ENCODE measurements at places on chromosomes 5 and 9.

DNA sequence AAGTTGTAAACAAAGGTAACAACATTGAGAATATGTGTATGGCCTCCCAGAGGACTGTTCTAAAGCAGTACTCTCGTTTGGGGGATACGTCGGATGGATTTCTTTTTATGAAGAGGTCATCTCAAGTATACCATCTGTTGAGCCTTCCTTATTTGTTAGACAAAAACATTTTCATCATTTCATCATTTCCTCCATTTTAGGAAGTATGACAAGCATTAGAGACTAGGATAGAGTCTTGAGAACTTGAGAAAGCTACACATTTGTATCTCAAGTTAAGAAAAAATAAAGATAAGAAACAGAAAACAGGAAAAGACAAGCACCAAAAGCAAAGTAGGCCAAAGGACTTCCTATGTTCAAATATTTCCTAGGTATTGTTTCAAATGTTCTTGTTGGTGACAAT, 307.0 kb downstream of the EFNA5 start:
- DNase-seq = no peak

DNA sequence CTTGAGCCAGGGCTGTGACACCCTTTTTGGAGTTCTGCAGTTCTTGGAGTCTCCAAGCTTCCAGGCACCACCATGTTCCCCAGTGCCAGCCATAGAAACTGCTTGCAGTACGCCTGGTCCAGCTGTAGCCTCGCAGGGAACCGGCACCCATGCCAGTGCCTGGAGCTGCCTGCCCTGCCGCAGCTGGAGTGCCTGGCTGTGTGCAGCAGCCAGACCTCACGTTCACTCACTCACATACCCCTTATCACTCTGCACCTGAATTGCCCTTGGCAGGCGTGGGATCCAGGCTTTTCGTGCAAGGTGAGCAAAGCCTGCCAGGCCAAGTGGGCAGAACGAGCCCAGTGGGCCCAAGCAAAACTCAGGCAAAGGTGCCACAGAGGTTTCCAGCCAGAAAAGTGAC, 77.8 kb upstream of the SHB start:
- no peak for DNase-seq

GRCh38 chr9:83274787-83275186, 211.8 kb upstream of the RASEF start:
- DNase-seq = no peak

DNA sequence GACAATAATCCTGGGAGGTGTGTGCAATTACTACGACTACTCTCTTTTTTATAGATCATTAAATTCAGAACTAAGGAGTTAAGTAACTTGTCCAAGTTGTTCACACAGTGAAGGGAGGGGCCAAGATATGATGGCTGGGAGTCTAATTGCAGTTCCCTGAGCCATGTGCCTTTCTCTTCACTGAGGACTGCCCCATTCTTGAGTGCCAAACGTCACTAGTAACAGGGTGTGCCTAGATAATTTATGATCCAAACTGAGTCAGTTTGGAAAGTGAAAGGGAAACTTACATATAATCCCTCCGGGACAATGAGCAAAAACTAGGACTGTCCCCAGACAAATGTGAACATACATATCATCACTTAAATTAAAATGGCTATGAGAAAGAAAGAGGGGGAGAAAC, 20.2 kb downstream of the IL7R start:
- no peak for DNase-seq

DNA sequence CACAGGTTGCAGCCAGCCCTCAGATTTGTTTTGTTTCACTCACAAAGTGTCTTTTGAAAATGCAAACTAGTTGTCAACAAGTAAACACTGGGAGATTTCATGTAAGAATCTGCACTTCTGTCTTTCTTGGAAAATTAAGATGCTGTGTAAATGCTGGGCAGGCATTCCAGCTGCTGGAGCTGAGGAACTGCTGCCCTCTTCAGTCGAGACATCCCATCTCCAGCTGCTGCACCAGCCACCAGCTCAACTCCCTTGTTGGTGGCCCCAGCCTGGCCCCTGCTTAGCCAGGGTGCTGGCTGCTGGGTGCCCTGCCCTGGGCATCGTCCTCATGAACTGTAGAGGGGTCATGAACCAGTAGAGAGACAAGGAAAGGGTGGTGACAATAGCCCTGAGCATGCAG, 33.1 kb upstream of the AFAP1L1 start:
- no peak for DNase-seq

DNA sequence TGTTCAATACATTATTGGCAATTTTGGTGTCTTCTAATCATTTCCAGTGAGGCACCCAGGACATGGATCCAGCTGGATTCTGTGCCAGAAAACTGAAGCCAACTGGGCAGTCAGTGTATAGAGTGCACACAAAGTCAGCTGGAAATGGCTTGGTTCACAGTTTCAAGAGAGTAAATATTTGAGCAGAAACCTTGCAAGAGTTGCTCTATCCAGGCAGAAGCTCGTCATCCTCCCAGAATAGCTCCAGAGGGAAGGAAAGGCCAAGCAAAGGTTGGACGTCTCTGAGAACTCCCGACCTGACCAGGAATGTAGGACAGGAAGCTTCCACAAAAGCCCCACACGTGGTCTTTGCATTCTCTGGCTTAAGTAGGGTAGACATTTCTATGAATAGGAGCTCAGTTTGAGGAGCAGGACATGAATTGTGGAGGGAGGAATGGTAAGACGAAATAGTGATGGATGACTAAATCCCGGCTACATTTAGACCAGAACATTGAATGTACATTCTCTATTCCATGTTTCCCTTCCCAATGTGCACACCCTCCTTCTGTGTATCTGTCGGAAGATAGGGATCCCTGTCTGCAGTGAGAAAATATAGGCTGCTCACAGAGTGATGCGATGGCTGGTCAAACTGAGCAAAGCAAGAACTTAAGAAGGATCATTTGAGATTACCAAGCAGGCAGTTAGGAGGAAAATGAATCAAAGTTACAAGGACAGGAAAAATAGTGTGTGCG, 72.7 kb upstream of the FCN2 start:
- DNase-seq = no peak

GRCh38 chr5:175712681-175713085, 54.8 kb downstream of the HRH2 start:
- no peak for DNase-seq

DNA sequence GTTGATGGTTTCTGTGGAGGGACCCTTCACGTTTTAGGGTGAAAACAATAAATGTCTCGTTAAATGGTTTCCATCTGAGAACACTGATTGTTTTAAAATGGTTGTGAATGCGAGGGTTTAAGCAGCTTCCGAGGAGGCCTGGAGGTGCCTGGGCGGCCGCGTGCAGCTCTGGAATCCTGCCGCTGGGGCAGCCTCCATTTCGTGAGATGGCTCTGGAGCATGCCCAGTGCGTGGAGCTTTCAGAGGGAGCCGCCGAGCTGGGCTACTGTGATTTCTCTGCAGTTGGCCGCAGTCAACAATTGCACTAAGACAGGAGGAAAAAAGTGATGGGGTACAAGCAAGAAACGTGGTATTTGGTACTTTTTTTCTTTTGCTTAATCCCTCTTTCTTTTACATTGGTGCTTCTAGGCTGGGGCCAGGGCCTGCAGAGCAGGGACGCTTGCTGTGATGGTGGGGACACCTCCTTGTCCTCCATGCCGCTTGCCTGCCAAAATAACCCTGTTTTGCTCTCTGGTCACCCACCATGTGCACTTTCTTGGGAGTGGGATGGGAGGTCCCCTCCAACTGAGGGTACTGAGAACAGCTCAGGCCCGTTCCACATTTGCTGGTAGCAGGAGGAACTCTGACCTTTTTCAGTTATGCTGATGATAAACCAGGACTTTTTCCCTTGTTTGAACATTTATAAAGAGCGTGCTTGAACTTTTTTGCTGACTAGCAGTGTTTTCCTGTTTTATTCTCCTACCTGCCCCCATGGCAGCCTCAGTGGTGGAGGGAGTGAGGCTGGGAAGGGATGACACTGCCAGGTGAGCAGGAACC, 47.1 kb downstream of the EHMT1 start:
- no peak for DNase-seq

DNA sequence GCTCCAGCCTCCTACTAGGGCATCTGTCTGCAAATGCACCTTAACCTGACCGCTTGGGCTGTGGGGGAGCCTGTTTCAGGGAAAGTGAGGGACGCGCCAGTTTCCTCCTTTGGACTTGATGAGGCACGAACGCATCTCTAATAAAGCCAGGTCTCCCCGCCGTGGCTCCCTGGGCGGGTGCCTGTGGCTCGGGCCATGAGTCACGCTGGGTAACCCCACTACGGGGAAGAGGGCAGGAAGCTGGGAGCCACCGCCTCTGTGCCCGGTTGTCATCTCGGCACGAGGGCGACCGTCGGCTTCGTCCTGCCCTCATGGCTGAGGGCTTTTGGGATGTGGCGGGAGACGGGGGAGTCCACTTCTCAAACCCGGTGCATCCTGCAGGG, 12.1 kb downstream of the NOTCH1 start:
- no peak for DNase-seq

DNA sequence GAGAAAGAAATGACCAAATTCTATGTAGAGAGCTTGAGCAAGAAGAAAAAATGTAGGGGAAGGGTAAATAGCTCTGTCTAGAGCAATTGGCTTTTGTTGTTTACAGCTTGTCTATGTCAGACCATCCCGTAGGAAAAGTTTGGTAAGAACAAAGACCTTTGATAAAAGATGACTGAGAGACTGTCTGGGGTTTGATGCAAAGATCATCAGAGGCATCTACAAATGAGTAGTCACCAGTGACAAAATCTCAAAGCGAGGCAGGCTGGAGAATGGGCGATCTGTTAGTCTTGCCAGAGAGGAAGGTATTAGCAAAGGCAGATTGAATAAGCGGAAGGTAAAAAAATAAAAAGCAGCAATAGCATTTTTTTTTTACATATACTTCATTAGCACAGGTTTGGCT, 125.0 kb upstream of the RASGRF2 start:
- DNase-seq = no peak

- no peak for DNase-seq
Observed at GRCh38 chr9:69555802-69556201, 116.4 kb downstream of the APBA1 start.

All from amniotic stem cell (primary cell).